Stimulated activated CD8-positive, alpha-beta memory T cell treated with anti-CD3 and anti-CD28 coated beads, Interleukin-4, amount 100 ng/mL, for 1 hour (primary cell): ENCODE measurements at places on chromosomes 7 and 10.

DNA sequence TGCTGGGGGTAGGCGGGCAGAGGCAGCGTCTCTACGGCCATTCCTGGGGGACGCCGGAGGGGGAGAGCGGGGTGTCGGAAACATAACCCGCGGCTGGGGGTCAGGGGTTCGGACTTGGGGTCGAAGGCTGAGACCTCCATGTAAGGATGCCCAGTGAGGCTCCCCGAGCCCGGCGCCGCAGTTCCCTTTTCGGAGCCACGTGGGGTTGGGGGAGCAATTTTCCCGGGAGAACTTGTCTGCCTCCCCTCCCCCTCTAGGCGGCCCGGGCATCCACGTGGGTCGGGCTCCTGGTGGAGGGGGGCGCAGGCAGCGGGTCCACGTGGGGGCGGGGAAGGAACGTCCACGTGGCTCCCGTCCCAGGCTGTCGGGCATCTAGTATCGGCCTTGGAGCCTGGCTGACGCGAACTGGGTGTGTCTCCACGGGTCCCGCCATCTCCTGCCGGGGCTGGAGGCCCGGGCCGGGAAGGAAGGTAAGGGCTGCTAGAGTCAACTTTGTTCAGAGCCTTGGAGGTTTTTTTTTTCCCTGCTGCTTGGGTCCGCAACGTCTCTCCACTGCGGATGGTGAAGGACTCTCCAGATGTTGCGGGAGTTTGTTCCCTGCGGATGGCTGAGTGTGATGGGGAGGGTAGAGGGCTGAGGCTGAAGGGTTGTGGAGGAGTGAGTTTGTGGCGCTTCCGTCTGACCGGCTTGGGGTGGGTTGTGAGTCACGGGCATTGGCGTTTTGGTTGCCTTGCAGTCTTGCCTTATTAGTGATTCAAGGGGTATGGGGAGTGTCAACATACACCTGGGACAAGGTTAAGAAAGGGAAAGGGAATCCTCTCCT is 744 bp downstream of the PPRC1 start:
- no peak for DNase-seq

GRCh38 chr10:100520811-100521210 is 1.1 kb upstream of the SEC31B start:
- no peak for DNase-seq

DNA sequence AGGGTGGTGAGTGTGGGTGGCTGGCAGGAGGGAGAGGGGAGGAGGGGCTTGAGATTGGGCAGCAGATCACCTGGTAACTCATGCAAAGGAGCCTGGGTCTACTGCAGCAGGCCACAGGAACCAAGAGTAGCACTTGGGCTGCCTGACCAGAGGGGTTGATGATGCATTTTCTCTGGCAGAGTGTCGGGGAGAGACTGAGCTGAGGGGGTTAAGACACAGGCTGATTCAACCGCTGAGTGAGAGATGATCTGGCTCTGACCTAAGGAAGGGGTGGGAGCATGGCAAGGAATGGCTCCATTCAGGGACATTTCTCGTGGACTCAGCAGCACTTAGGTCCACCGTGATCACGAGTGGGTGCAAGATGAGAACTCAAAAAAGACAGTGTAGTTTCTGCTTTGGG is 115.5 kb upstream of the STK17A start:
- no peak for DNase-seq

DNA sequence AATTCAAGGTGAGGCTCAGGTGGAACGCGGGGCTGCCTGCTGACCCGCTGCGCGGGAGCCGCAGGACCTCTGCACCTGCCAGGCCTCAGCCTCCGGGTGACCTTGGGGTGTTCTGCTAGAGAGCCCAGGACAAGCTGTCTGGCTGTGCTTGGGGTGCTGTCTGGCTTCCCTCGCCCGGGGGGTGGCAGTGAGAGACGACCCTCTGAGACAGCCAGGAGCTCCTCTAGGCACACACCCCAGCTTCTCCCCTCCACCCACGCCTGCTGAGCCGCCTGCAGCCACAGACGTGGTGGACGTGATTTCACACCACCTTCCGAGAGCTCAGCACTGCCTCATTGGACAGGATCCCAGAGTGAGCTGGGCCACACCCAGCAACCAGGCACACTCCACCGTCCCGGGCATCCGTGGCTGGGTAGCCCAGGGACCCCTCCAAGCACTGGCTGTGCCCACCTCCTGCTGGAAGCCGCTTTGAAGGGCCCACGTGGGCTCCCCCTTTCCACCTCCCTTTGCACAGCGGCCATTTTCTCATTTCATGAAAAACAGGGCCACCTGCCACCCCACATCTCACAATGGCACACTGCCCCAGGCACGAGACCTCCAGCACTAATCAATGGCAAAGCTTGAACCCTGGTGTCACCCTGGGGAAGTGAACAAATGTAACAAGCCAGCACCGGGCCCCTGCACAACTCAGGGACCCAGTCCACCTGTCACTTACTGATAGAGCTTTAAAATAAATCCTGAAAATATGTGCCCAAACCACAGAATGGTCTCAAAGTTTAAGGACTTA is 35.0 kb downstream of the ZFAND2A start:
- no peak for DNase-seq
